ENCODE measurements at places on chromosomes 16 and 17.

DNA sequence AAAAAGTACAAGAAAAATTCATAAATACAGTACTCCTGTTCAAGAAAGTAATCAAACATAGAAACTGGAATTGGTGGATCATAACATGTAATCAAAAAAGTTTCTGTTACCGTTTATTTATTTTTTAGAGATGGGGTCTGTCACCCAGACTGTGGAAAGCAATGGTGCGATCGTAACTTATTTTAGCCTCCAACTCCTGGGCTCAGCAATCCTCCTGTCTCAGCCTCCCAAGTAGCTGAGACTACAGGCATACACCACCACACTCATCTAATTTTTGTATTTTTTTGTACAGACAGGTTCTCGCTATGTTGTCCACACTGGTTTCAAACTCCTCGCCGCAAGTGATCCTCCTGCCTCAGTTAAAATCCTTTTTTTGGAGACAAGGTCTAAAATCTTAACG lies 22.5 kb downstream of the ARHGAP17 start:
- no peak for DNase-seq

- DNase-seq = no peak
Observed at GRCh38 chr17:61570118-61570517, 20.9 kb downstream of the NACA2 start.

- no peak for DNase-seq
Observed at GRCh38 chr17:49549311-49549605, 26.4 kb upstream of the NXPH3 start.

- no peak for DNase-seq
Observed at GRCh38 chr16:70697594-70698170, 11.8 kb upstream of the MTSS2 start.

- DNase-seq = no peak
Observed at GRCh38 chr16:86521236-86522197, 11.2 kb downstream of the FOXF1 start.

GRCh38 chr17:45391291-45391690 lies 41.4 kb downstream of the ARHGAP27 start:
- no peak for DNase-seq

GRCh38 chr16:68920349-68920748 lies 77.0 kb downstream of the TANGO6 start:
- DNase-seq = no peak

GRCh38 chr17:34241062-34241461 lies 14.0 kb upstream of the CCL2 start:
- peak; percentile 50 for DNase-seq
